ENCODE measurements at places on chromosomes 1 and 21.

DNA sequence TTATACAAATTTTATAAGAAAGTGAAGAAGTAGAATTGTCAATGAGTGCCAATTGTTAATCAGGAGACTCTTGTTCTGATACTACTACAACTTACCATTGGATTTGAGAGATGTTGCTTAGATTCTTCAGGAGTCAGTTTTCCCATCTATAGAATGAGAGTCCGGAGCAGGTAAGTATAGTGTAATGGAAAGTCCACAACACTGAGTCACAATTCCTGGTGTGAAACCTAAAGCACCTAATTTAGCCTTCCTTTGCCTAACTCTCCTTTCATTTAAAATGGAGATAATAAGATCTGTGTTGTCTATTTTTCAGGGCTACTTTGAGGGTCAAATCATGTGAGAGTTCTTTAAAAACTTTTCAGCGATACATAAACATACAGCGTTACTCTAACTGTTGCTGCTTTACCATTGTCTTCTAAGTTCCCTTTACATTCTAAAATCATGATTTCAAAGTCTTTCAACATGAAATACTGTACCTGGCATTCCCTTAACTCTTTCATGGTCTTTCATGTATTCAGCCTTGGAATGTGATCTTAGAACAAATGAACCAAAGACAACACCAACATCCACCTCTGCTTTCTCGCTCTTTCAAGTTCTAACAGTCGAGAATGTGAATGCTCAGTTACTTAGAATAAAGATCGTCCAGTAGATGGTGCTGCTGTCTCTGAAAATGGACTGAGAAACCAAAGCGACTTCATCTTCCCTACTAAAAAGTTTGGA, 90.9 kb downstream of the SLC30A10 start:
- peak; percentile 77 for DNase-seq
- H3K27ac ChIP-seq = no peak overlapping the region
- no peaks in the 10 kb centered on the region for H3K36me3 ChIP-seq
- peaks cover 37% of the 10 kb centered on the region for H3K27me3 ChIP-seq
- peaks cover 21% of the 10 kb centered on the region for H3K4me1 ChIP-seq

DNA sequence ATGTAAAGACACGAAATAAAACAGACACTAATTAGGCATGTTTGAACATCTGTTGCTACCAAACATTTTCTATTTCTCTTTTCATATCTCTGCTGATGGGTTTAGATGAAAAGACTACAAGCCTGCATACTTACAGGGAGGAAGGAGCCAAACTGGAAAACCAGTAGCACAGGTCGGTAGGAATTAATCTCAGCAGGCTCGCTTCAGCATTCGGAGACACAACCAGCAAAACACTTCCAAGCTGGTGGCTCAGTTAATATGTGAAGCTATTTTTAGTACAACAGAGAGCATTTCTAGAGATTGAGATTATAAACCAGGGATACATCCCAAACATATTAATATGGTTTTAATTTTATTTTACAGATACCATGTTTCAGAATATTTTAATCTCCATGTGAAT, 300.9 kb upstream of the GREM2 start:
- H3K4me3 ChIP-seq = no peak overlapping the region
- H3K27ac ChIP-seq = no peak overlapping the region
- H3K4me1 ChIP-seq = no peaks in the 10 kb centered on the region
- no peaks in the 10 kb centered on the region for H3K27me3 ChIP-seq
- no peak for DNase-seq
- no peaks in the 10 kb centered on the region for H3K36me3 ChIP-seq

DNA sequence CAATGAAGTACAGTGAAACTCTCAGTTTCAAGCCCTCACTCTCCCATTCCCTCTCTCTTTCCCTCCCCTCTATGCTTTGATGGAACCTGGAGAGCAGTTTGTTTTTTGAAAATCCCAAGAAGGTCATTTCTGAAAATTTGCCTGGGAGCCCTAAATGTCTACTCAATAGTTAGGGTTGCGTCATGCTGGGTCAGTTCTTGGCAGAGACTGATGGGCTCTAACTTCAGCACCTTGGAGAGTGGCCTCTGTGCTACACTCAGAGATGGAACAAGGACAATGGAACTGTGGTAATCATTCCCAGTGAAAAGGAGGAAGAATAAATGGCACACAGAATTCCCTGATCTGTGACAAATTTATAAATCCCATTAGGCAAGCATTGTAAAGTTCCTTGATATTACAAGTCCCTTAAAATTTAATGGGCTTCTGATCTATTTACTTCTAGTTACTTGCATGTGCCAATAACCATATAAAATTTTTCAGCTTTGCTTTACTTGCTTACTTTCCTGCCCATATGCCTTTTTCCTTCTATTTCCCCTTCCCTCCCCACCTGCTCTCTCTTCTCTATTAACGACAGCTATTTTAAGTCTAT, 182.9 kb upstream of the KCND3 start:
- no peak overlapping the region for H3K4me3 ChIP-seq
- peak; percentile 90 for DNase-seq
- no peaks in the 10 kb centered on the region for H3K36me3 ChIP-seq
- H3K27me3 ChIP-seq = peaks cover 14% of the 10 kb centered on the region

GRCh38 chr1:159953536-159954515, at the start of gene SLAMF9:
SLAMF9 (minus strand) TSS chr1:159954237; CDS start chr1:159954137, 100 bp downstream.
- H3K4me3 ChIP-seq = no peak within 1 kb of the TSS
- H3K27ac ChIP-seq = no peak within 1 kb of the TSS
- no peaks in the 10 kb centered on the region for H3K27me3 ChIP-seq
- no peaks in the 10 kb centered on the region for H3K36me3 ChIP-seq
- no peak for DNase-seq

- peaks cover 46% of the 10 kb centered on the region for H3K4me1 ChIP-seq
- no peaks in the 10 kb centered on the region for H3K36me3 ChIP-seq
- no peaks in the 10 kb centered on the region for H3K27me3 ChIP-seq
These were observed 5.7 kb downstream of the HSPG2 start for GRCh38 chr1:21931171-21932093.

- no peaks in the 10 kb centered on the region for H3K36me3 ChIP-seq
- H3K4me1 ChIP-seq = peaks cover 23% of the 10 kb centered on the region
- no peak overlapping the region for H3K4me3 ChIP-seq
- peak; percentile 28 for DNase-seq
These were observed 38.5 kb upstream of the EFCAB14 start for GRCh38 chr1:46757247-46757955.
